ENCODE measurements at places on chromosomes 3 and 15.
A peak's percentile ranks its signal among the peaks of the same experiment; 100 is the strongest.

DNA sequence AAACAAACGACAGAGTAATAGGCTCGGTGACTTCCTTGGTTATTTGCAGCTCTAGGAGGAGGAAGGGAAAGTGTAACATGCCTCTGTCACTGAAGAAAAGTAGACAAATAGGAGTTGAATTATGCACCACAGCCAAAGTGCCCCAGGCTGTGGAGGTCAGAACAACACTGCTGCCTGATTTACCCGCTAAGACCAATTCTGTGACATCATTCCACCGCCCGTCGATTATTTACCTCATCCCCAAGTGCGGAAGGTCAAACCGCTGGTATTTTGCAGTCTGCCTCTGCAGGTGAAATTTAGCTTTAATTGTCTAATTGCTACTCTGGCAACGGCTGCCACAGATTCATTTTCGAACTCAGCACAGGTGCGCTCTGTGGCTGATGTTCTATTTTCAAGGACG is 106.3 kb upstream of the PRICKLE2 start:
- no peak for DNase-seq

DNA sequence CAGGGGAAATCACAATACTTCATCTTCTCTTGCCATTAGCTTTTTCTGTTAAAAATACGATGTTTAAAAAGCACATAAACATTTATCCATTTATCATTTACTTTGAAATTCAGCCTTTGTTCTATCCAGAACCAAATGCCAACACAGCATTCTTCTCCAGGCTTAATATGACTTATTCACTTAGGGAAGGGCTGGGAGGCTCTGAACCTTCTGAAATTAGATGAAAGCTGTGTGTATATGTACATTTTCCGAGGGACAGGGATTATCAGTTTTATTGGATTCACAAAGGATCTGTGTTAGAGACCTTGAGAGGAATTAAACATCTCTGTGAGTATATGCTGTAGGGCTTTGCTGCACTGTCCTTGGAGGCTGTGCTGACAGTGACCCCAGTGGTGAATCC is 210.6 kb upstream of the UBE3A start:
- no peak for DNase-seq

- DNase-seq = no peak
These were observed 783.0 kb upstream of the ARPP21 start for GRCh38 chr3:34856081-34856947.

- DNase-seq = peak; percentile 46
These were observed 223.3 kb downstream of the FOXP1 start for GRCh38 chr3:71360180-71360579.

DNA sequence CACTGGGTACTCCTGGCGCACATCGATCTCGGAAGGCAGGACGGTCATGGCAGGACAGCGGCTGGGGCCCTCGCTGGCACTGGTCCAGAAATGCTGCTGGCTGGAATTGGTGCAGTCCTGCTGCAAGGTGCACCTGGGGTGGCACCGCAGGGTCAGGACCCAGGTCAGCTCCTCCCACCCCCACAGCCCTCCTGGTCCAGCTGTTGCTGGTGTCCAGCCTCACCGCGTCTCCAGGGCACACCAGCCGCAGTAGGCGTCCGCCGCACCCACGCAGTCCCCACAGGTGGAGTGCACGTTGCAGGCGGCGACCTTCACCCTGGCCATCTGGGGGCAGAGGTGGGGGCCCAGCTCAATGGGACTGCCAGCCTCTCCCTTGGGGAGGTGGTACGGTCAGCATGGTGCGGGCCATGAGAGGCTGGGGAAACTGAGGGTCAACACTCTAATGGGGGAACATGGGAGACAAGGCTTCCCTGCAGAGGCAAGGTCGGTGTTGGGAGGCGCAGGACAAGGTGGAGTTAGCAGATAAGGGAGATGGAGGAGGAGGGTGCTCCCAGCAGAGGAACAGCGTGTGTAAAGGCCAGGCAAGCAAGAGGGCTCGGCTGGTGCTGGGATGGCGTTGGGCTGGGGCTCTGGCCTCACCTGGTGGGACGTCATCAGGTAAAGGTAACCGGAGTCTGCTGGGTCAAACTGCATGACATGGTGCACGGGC is 20.4 kb downstream of the PLXND1 start:
- no peak for DNase-seq

GRCh38 chr15:86735247-86736040 is 655.8 kb downstream of the AGBL1 start:
- DNase-seq = no peak

DNA sequence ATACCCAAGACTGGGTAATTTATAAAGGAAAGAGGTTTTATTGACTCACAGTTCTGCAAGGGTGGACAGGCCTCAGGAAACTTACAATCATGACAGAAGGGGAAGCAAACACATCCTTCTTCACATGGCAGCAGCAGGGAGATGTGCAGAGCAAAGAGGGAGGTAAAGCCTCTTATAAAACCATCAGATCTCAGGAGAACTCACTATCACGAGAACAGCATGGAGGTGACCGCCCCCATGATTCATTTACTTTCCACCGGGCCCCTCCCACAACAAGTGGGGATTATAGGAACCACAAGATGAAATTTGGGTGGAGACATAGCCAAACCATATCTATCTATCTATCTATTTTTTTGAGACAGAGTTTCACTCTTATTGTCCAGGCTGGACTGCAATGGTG is 5.4 kb downstream of the GDPGP1 start:
- DNase-seq = no peak

Data from activated CD4-positive, alpha-beta T cell treated with anti-CD3 and anti-CD28 coated beads, Interleukin-2, amount 50 U/mL, for 24 hours (primary cell).